ENCODE measurements at places on chromosomes 6 and 20. TPM values are rescaled to one million over a fixed set of nuclear protein-coding genes. Genes with fewer than 3 reads are reported as not detected.

GRCh38 chr6:170524172-170524502 lies 29.0 kb downstream of the PSMB1 start:
- no peak for DNase-seq

Gene TMEM244
- not detected for total RNA-seq

Gene GPLD1
- 53.1 TPM for total RNA-seq

DNA sequence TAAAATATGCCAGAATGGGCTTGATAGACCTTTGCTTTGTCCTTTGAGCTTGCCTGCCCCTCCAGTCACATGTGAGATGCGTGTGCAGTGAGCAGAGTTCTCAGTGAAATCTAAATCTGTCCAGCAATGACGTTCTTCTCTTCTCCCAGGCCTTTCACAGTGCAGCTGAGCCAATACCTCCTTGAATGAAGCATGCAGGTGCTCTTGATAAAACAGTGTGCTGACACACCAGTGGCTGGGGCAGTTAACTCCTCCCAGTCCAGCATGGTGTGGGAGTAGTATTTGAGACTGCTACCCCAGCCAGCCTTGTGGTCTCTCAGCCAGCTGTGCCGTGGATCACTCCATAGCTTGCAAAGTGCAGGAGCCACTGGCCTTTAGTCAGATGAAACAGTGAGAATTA lies 240.5 kb downstream of the FARS2 start:
- DNase-seq = no peak

Gene SRMS
- total RNA-seq = not detected

Gene FAM83B
- 0.15 TPM for total RNA-seq

- DNase-seq = no peak
These were observed 1131.7 kb upstream of the EYS start for GRCh38 chr6:66838764-66839163.
